ENCODE measurements at places on chromosomes 7 and 10.
A peak's percentile ranks its signal among the peaks of the same experiment; 100 is the strongest.

DNA sequence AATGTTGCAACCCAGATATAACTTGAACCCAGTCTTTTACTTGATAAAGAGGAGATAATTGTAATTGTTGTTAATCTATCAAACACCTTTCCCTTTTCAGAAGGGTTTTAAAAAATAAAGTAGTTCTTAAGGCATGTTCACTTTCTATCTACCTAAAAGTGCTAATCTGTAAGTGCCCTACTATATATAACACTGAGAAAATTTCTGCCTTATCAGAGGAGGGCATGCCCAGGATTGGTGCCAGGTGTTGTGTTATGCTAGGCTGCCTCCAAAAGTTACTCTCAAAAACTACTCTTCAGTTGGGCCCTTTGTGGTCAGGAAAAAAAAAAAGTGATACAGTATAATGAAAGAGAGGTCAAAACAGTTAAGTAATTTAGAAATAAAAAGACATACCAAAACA, 36.3 kb downstream of the SMNDC1 start:
- no peak for DNase-seq

- no peak for DNase-seq
These were observed 2.2 kb downstream of the ANXA11 start for GRCh38 chr10:80202934-80203834.

DNA sequence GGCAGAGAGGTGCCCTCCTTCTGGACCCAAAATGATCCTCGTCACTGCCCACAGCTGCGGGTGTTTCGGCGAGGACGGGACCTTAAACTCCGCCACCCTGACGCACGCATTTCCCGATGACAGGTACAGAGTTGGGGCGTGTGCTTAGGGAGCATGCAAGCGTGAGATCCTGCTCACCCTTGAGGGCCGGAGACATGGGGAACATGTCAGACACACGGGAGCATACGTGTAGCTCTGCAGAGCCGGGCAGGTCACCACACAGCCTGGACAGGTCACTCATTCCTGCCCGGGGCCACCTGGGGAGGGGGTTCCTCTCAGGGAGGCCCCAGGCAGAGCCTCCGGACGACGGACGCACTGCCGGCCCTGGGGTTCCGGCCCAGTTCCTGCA, 57.6 kb upstream of the PDGFA start:
- DNase-seq = no peak

DNA sequence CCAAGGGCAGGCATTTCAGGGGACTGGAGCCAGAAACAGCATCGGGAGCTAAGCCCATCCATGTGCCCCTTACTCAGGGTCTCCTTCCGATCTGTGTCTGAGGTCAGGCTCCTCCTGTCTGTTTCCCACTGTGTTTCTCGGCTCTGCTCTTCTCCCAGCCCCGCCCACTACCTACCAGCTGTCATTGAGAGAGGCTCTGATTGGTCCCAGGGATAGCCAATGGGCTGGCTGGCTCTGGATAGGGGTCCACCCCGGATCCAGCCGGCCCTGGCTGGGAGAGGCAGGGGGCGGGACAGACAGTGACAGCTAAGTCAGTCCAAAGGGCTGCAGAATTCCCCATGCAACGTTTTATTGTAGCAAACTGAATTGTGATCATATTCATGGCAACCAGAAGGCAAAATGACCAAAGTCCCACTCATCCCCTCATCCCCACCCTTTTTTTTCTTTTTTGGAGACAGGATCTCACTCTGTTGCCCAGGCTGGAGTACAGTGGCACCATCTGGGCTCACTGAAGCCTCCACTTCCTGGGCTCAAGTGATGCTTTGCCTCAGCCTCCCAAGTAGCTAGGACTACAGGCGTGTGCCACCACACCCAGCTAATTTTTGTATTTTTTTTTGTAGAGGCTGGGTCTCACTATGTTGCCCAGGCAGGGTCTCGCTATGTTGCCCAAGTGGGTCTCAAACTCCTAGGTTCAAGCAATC, 76.3 kb downstream of the CLIP2 start:
- DNase-seq = peak; percentile 93

DNA sequence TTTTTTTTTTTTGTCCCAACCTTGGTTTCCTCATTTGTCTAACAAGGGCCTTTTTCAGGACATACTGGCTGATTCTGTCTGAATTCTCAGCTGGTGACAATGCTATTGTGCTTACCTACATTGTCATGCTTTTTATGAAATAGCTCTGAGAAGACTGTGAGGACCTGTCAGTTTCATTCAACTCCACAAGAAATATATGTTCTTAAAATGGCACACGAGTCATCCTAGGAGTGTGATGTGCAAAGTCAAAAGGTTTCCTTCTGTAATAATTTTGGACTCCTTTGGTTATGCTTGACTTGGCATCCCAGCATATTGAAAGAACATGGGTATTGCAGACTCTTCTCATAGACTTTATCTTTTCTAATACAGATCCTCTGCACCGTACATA, 316.0 kb downstream of the GFRA1 start:
- no peak for DNase-seq

GRCh38 chr10:90530521-90530920, 327.3 kb downstream of the HTR7 start:
- DNase-seq = no peak

GRCh38 chr7:89777499-89777898, 376.8 kb upstream of the STEAP1 start:
- DNase-seq = no peak

DNA sequence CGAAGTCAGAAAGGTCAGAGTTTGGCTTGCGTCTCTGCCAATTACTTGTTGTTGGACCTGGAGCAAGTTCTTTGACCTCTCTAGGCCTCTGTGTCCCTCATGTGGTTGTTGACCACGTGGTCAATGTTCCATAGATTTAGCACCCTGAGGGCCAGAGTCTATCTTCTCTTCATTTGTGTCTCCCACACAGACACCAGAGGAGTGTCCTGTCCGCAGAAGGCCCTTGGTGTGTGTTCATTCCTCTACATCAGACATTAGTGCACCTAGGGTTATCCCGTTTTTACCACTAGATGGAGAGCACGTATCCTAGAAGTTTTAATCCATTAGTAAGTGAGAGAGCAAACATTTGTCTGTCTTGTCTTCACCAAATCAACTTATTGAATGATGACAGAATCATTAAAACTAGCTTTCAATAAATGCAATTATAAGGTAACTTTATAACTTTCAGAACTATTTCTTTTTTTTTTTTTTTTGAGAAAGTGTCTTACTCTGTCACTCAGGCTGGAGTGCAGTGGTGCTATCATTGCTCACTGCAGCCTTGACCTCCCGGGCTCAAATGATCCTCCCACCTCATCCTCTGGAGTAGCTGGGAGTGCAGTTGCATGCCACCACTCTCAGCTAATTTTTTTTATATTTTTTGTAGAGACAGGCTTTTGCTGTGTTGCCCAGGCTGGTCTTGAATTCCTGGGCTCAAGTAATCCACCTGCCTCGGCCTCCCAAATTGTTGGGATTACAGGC, 122.5 kb upstream of the ANKRD1 start:
- no peak for DNase-seq

GRCh38 chr7:155279787-155280445, 17.8 kb upstream of the INSIG1 start:
- no peak for DNase-seq

- no peak for DNase-seq
These were observed 18.4 kb downstream of the EEPD1 start for GRCh38 chr7:36171503-36171902.
